ENCODE measurements at places on chromosomes 3 and 15.

DNA sequence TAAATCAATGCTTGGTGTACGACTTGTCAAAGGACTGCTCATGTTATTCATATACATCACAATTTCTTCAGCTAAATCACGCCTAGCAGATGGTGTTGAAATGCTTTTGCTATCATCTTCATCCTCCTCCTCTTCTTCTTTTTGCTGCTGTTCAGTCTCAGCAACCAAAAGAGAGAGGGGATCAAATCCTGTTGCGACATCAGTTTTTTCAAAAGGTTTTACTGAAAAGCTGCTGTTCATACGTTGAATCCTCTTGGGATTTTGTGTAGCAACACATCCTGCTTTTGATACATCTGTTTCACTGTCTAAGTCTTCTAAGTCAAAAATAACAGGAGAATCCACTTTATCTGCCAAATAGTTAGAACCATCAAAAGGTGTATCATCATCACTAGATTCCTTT is 69.0 kb downstream of the SLC24A1 start:
- DNase-seq, result no peak

DNA sequence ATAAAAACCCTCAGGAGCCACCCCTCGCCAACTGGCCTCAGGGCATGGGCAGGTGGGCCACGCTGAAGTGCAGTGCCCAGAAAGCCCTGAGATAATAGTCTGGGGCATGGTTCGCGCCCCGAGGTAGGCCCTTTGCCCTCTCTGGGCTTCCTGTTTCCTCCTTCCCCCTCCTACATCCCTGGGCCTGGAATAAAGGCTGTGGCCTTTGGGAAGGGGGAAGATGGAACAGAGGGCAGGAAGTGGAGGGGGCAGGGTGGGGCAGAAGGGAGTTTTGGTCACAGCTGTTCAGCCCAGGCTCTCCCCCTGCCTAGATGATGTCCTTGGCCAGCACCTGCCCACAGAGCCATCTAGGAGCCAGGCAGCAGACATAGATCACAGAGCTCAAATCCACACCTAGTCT is 11.3 kb downstream of the CSRNP1 start:
- DNase-seq, result no peak

DNA sequence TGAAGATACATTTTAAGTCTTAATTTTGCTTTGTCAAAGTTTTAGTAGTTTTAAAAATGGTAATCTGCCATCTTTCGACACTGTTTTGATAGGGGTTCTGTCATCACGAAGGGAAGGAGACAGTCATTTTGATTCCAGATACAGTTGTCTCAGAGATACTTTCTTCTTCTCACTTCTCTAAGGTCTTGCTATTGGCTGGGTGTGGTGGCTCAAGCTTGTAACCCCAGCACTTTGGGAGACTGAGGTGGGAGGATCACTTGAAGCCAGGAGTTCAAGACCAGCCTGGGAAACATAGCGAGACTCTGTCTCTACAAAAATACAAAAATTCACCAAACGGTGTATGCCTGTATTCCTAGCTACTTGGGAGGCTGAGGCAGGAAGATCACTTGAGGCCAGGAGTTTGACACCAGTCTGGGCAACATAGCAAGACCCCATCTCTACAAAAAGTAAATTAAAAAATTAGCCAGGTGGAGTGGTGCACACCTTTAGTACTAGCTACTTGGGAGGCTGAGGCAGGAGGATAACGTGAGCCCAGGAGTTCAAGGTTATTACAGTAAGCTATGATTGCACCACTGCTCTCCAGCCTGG is 3.3 kb downstream of the RAB8B start:
- DNase-seq, result no peak

GRCh38 chr15:84904419-84904818 is 20.0 kb downstream of the SLC28A1 start:
- no peak for DNase-seq

- DNase-seq, result no peak
Observed at GRCh38 chr3:79881431-79881830, 113.6 kb upstream of the ROBO1 start.

- no peak for DNase-seq
Observed at GRCh38 chr3:171556574-171557145, 96.5 kb upstream of the TNIK start.

DNA sequence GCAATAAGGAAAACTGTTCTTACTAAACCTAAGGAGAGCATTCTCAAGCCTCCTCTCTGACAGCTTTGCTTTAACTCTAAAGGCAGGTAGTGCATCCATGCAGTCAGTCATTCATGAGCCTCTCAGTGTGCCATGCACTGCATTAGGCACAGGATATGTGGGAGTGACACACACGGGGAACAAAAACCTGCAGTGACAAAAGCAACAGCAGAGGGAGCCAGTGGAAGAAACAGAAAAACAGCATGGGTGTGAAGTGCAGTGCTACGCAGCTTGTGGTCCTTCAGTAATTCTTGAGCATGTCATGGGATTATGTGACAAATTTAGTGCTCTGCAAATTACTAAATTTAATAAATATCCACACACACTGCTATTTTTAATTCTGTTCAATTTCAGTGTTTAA is 230.7 kb downstream of the BBX start:
- DNase-seq, result no peak

GRCh38 chr3:176840641-176841286 is 356.5 kb downstream of the TBL1XR1 start:
- DNase-seq, result no peak

- no peak for DNase-seq
Observed at GRCh38 chr3:70273492-70273891, 38.9 kb downstream of the MDFIC2 start.

DNA sequence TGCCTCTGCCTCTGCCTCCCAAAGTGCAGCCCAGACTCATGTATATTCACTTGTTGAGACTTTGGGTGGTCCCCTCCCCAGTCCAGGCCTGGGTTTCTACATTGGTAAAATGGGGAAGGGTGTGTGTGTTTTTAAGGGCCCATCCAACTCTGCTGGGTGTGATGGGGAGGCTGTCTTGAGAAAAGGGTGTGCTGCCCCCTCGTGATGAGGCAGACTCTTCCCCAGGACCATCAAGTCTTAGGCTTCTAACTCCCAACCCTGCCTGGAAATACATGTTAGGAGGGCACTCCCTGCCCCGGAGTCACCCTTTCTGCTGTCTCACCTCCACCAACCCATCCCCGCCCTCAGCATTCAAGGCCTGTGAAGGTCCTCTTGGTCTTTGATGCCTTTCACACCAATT is 4.4 kb upstream of the PTPN23 start:
- DNase-seq, result no peak

- no peak for DNase-seq
Observed at GRCh38 chr3:172223870-172224269, 184.5 kb downstream of the FNDC3B start.

- DNase-seq, result no peak
Observed at GRCh38 chr15:42919308-42919707, 1.3 kb downstream of the TTBK2 start.

DNA sequence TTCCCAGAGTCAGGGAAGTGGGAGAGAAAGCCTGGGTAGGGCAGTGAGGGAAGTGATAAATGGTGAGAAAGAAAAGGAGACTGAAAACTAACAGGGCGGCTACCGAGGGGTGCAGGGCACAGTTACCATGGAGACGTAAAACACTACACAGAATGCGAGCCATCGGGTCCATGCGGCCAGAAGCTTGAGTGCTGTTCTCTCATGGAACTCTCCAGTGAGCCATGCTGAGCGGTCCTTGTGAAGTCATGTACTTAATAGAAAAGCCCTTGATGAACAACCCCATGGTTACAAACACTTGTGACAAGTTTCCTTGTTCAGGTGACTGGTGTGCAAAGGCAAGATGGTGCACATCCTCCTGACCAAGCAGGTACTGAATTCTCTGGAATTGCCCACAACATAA is 3.7 kb upstream of the PLA2G4F start:
- DNase-seq, result no peak

GRCh38 chr3:58324391-58325390 is 8.0 kb upstream of the PXK start:
- DNase-seq, result no peak

DNA sequence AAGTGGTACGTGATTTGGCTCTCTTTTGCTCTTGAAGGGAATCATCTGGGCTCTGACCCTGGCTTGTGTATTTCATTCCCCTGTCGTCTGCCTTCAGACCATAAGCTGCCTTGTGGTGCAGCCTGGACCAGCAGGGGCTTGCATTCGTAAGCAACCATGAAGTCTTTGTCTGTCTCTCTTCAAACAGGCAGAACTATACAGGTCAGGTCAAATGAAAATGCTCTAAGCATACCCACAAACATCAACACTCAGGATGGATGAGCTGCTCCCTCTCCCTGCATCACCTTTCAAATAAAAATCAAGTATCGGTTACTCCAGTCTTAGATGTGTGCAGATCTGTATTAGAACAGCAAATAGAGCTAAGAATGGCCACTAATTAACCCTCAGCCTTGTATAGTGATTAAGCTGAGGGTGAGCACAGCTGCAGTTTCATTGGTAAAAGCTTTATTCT is 268.6 kb upstream of the UBE2E1 start:
- DNase-seq, result no peak

- DNase-seq, result no peak
Observed at GRCh38 chr3:156160647-156161046, 40.3 kb downstream of the KCNAB1 start.

GRCh38 chr3:184836090-184836822 is 24.3 kb downstream of the VPS8 start:
- no peak for DNase-seq

GRCh38 chr15:45268135-45268534 is 16.1 kb downstream of the SLC28A2 start:
- DNase-seq, result no peak

DNA sequence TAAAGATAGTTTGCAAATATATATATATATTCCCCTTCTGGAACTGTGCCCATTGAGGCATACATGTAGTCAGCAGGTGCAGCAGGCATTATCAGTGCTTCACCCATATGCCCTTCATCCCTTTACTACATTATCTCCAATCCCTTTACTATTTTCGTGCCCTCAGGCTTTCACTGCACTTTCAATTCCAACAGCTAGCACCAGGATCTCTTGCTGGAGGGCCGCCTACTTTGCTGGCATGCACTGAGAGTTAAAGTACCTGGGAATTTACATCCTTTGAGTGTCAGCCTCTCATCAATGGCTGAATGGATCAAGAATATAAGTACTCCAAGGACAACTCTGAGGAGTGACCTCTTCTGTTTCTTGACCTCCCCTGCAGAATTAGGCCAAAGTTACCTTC is 222.1 kb upstream of the CFAP20DC start:
- DNase-seq, result no peak

DNA sequence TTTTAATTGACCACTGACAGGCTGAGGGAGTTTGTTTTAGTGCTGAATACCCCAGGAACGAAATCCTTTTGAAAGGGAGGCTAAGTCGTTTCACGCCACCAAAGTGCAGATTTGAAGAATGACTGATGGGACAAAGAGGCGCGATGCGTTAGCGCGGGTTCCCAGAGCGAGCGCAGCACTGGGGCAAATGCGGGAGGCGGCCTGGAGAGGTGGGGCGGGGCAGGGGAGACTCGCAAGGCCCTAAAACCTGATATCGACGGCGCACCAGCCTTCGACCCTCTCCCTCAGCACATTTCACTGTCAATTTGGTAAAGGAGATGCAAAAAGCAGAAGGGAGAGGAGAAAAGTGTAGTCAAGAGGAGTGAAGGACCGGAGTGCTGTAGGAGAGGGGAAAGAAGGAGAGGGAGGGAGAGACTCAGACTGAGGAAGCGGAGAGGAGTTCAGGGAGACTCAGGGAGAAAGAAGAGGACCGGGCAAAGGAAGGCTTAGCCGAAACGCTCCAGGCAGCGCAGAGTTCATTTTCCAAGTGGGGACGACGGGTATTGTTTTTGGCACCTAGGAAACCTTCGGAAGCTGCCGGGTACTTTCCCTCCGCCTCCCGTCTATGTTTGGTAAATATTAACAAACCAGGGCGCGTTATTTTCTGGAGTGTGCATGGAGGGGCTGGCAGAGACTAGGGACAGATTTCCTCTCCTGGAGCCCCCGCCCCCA is 3.8 kb upstream of the FOXB1 start:
- DNase-seq, result no peak

GRCh38 chr3:184320104-184320445 is 5.7 kb downstream of the EIF4G1 start:
- DNase-seq, result no peak

DNA sequence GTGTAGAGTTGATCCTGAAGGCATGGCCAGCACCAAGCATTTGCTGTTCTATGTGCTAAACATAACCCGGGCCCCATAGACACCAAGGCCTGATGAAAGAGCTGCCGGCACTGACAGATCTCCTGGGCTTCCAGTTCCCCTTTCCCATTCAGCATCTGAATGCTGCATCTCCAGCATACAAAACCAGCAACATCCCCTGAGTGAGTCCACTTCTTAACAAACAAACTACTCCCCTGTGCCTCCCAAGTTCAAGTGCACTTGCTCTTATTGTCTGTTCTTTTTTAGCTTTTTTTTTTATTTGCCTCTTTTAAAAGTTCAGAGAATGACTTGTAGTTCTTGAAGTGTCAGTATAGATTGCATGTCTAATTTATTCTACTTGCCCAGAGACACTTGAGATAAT is 156.0 kb downstream of the EDEM1 start:
- no peak for DNase-seq

GRCh38 chr15:36334059-36334458 is 245.4 kb upstream of the CDIN1 start:
- no peak for DNase-seq

DNA sequence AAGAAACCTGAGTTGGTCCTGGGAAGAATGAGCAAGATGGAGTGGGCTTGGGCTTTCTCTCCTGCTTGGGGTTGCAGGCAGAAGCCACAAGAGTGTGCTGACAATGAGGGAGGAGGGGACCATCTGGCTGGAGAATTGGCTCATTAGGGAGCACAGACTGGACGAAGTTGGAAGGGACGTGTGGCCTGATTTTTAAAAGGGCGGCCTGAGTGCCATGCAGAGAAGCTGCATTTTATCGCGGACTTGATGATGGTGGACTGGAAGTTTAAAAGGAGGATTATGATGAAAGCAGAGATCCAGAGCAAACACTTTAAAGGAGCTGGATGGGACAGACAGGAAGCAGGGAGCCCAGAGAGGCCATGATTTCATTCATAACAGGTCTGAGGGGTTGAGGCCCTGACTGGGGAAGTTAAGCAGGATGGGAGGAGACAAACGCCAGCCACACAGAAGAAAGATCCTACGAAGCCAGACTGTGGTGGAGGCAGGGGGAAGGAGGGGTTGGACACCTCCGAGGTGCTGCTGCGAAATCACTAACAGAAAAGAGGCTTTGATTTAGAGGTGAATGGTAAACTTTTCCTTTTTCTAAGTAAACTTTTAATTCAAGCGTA is 23.6 kb downstream of the TLNRD1 start:
- no peak for DNase-seq

- no peak for DNase-seq
Observed at GRCh38 chr3:59001675-59002074, 48.1 kb downstream of the CFAP20DC start.

DNA sequence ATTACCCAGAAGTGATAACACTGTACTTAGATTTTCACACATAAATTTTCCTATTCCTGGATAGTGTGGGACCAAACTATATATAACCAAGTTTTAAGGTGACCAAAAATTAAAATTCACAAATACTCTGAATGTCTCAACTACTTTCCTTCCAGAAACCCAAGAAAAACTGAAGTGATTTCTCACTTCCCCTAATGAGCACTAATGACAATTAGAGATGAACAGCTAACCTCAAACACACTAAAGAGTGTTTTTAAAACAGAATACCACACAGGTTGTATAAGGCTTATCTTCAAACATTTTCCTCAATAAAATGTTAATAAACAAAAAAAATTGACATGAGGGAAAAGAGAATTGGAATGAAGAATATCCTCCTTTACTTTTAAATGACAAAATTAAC is 188.2 kb downstream of the ZBTB20 start:
- no peak for DNase-seq
